ENCODE measurements at places on chromosomes 4 and X.

DNA sequence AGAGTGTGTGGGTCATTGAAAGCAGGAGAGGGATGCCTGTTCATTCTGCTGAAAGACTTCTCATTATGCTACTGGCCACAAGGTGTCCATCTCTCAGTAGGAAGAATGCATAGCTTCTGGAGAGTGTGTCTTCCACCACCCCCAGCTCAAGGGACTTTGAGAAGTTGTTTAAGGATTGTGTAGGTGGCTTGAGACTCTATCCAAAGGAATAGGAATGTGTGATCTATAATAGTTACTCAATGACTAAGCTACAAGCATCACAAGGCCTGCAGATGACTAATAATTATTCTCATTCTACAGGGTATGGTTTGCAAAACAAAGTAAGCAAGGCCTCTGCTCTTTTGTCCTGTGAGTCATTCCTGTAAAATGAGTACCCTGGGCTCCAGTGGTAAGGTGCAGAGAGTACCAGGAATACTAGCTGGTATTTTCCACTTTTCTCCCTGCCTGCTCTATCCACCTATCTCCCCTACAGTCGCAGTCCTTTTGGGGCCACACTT, 279.8 kb upstream of the BOD1L1 start:
- DNase-seq, result no peak

DNA sequence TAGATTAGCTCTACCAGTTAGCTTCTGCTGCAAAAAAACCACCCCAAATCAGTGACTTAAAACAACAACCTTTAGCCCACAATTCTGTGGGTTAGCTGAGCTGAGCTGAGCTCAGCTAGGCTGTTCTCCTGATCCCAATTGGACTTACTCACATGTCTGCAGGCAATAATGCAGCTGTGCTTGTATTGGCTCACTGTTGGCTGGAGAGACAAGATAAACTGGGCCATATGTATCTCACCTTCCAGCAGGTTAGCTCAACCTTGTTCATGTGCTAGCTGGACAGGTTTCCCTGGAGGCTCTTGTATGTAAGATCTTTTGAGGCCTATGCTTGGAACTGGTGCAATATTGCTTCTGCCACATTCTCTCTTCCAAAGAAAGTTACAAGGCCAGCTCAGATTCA, 261.5 kb upstream of the ADGRL3 start:
- no peak for DNase-seq

- DNase-seq, result no peak
Measured at GRCh38 chr4:86579941-86580340, 14.2 kb upstream of the PTPN13 start.

GRCh38 chrX:123685232-123685631, 47.6 kb downstream of the THOC2 start:
- no peak for DNase-seq

GRCh38 chr4:70269674-70270073, 27.3 kb downstream of the CSN3 start:
- no peak for DNase-seq

GRCh38 chrX:30027636-30028035, 187.7 kb upstream of the MAGEB2 start:
- DNase-seq, result no peak

GRCh38 chrX:118847676-118848075, 24.1 kb downstream of the ZCCHC12 start:
- DNase-seq, result peak; percentile 10

GRCh38 chr4:54687887-54688841, 30.4 kb downstream of the KIT start:
- DNase-seq, result no peak

DNA sequence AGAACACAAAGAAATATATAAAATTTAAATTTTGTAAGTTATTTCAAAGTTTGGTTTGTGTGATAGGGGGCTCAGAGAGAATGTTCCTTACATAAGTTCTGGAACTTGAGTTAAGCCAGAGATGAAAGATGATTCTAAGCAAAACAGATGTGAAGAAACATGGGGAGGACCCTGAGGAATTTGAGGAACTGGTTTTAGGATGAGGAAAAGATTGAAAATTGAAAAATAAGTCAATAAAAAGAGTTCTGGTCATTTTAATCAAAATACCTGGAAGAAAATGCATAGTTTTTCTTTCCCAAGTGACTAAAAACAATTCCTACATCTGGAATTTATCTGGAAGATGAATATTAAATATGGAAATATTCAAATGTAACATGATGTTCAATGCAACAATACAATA, 37.4 kb downstream of the HELQ start:
- DNase-seq, result no peak

GRCh38 chr4:28232951-28233350, 1372.3 kb downstream of the STIM2 start:
- no peak for DNase-seq

- no peak for DNase-seq
Measured at GRCh38 chrX:1380672-1381233, 11.2 kb downstream of the SLC25A6 start.

DNA sequence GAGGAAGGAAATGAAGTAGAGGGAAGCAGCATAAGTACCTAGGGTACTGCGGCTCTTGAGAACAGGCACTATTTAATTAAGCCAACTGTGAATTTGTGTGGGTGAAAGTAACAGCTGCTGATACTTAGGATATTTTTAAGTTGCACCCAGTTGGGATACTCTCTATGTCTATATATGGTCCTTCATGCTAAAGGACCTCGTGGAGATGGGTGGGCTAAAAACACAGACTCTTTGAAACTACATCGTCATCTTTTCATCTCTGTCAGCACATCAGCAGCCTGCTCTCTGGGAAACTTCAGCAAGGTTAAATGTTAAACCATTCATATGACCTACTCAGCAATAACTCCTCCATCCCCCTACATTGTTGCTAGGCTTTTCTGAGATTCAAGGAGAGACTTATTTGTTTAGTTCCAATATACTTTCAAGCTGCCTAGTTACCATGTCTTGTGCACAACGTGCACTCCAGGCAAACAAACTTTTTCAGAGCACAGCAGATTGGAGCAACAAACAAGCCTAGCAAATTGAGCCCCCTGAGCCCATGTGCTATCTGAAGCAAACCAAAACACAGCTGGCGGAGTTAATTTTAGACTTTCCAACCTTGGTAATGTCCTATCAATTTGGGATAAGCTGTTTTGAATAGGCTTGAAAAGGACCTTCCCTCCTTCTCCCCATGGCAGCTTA, 6.2 kb upstream of the MOB1B start:
- no peak for DNase-seq

GRCh38 chr4:71189471-71189870, 149.3 kb upstream of the SLC4A4 start:
- no peak for DNase-seq

DNA sequence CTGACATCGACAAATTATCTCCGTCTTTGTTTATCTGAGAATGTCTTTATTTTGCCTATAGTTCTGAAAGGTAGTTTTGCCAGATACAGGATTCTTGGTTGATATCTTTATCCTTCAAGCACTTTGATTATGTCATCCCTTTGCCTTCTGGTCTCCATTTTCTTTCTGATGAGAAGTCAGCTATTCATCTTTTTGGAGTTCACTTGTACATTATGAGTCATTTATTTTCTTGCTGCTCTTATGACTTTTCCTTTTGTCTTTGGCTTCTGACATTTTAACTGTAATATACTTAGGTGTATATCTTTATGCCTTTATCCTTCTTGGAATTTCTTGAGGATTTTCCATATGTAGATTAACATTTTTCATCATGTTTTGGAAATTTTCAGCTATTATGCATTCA, 51.4 kb downstream of the SHROOM4 start:
- no peak for DNase-seq

Measured in activated CD4-positive, alpha-beta T cell treated with anti-CD3 and anti-CD28 coated beads, Interleukin-2, amount 10 ng/mL, durations not matched to agents 7 days and 5 days (primary cell).